ENCODE measurements at places on chromosomes 7 and 10.

DNA sequence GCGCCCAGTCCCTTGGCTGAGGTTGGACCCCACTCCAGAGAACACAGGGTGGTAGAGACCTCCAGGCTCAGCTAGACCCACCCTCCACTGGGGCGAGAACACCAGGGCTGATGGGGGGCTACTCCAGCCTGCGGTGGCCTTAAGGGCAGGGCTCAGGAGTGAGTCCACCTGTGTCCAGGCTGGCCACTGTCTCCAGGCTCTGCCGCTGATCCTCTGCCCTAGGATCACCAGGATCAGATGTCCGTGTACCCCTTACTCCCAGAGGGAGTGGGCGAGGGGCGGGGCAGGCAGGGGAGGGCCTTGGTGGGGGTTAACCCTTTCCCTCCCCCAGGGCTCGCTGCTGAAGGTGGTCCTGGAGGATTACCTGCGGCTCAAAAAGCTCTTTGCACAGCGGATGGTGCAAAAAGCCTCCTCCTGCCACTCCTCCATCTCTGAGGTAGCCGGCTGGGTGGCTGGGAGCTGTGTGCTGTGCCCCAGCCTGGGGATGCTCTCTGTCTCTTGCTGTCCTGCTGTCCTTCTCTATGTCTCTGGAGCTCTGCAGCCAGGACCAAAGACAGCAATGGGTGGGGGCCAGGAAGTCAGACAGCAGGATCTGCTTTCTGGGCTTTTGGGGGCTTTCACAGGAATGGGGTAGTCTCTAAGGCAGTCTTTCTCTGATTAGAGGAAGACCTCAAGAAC is 38.0 kb downstream of the PSAP start:
- peak; percentile 31 for DNase-seq

DNA sequence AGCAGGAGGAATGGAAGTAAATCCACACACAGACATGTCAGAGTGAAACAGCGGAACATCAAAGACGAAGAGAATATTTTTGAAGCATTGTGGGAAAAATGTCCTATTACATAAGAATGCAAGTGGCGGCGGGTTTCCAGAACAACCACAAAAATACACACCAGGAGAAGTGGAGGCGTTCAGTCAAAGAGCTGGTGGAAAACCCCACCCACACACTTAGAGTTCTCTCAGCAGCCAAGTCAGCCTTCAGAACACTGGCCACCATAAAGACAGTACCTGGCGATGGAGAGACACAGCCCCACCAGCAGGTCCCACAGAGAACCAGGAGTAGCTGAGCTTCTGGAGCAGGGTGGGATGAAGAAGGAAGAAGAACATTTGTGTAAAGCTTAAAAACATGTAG is 23.7 kb downstream of the NKX6-2 start:
- DNase-seq: no peak

DNA sequence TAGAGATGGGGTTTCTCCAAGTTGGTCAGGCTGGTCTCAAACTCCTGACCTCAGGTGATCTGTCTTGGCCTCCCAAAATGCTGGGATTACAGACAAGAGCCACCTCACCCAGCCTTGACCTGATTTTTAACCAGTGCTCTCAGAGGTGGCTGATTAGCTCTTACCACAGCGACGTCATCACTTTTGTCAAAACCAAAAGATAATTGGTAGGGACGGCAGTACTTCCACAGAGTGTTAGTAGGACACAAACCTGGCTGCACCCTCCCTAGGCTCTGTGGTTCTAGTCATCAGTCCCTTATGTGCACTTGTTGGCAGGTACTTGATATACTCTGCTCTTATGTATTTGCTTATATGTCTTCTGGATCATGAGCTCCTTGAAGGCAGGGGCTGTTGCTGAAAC is 74.0 kb downstream of the GPR141 start:
- DNase-seq: no peak

- DNase-seq: no peak
Observed at GRCh38 chr7:7562736-7563135, 3.9 kb upstream of the MIOS start.

DNA sequence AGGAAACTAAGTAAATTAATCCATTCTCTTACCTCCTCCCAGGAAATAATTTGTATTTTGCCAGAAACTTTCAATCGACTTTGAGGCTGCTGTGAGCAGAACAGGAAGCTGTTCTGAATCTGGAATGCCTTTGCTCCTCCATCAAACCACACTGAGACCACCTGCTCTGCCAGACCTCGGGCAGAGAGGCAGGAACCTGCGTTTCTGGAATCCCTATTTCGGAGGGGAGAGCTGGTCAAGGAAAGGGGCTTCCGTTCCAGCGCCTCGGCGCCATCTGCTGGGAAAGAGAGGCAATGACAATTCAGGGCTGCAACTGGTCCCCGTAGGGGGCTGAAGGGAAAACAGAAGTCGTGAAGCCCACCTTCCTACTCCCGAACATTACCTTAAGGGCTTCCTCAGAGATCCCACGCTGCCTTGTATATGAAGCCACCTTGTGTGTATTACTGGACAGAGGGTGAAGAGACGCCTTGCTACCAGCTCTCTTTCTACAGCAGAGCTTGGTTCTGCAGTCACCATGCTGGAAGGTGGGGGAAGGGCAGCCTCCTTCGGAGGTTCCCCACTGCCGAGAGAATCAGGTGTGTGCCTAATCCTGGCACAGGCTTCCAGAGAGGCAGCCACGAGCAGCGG is 31.2 kb downstream of the ZNF467 start:
- DNase-seq: peak; percentile 87

- no peak for DNase-seq
Observed at GRCh38 chr7:2646680-2647571, 15.1 kb downstream of the TTYH3 start.

DNA sequence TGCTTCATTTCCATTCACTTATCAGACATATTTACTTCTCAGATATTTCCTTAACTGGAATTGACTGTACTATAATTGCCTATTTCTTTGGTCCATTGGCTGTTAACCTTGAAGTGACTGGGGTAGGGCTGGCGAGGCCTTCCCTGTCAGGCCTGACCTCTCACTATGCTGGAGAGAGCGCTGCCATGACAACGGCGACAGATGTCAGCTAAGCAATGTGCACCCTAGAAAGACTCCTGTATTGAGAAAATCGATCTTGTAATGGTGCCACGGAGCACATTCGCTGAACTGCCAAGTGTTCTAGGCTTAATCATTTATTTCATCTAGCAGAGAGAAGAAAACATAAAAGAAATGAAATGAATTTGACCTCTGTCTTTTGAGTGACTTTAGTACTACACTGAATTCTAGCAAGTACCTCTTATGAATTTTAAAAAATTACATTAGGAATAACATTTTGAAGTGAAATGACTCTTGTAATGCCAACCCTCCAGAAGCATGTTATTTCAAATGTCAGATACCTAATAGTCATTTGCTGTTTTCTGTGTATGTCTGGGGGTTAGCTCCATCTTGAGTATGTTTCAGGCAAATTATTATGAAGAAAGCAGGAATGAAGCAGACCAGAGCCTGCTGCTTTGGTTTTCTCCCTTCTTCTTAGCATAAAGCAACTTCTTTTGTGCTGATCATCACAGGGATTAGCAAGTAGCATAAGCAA is 148.0 kb downstream of the SNX10 start:
- DNase-seq: peak; percentile 80
